ENCODE measurements at places on chromosomes 6 and 20. TPM values are rescaled to one million over a fixed set of nuclear protein-coding genes. Genes with fewer than 3 reads are reported as not detected.

- no peak for DNase-seq
- H3K4me3 ChIP-seq = no peak overlapping the region
- no peaks in the 10 kb centered on the region for H3K27me3 ChIP-seq
- no peaks in the 10 kb centered on the region for H3K4me1 ChIP-seq
Measured at GRCh38 chr20:47654370-47654769, 130.9 kb downstream of the SULF2 start.

Gene ID4
- polyA plus RNA-seq = 4.9 TPM

DNA sequence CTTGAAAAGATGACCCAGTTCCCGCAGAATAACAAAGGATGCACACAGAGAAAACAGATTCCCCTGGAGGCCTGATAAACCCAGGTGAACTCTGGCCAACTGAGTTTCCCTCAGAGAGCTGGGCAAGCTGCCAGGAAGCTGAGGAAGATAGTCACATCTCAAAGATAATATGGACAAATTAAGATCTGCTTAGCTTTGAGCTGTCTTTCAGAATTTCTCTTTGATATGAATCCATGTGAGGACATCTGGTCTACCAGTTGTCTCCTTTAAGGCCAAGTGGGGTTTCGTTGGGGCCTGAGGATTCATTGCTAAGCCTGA, 59.5 kb downstream of the ID4 start:
- no peak for DNase-seq
- no peaks in the 10 kb centered on the region for H3K27me3 ChIP-seq
- H3K4me1 ChIP-seq = no peaks in the 10 kb centered on the region
- no peak overlapping the region for H3K27ac ChIP-seq

DNA sequence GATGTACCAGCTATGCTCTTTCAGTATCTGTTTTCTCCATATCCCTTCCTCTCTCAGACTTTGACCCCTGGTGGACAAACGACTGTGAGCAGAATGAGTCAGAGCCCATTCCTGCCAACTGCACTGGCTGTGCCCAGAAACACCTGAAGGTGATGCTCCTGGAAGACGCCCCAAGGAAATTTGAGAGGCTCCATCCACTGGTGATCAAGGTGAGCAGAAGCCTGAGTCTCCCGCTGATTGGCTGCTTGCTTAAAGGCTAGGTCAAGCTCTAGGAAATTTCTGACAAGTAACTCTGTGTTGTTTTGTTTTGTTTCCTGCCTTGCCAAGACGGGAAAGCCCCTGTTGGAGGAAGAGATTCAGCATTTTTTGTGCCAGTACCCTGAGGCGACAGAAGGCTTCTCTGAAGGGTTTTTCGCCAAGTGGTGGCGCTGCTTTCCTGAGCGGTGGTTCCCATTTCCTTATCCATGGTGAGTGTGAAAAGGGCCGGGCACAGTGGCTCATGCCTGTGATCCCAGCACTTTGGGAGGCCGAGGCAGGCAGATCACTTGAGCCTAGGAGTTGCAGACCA, 28.6 kb downstream of the C6orf89 start:
- peaks cover 28% of the 10 kb centered on the region for H3K36me3 ChIP-seq
- no peaks in the 10 kb centered on the region for H3K27me3 ChIP-seq
- no peak for DNase-seq
- no peak overlapping the region for H3K27ac ChIP-seq

Gene ZSCAN9
- polyA plus RNA-seq = 13.7 TPM

- no peak for DNase-seq
- H3K27me3 ChIP-seq = no peaks in the 10 kb centered on the region
- H3K36me3 ChIP-seq = no peaks in the 10 kb centered on the region
- H3K4me1 ChIP-seq = no peaks in the 10 kb centered on the region
- H3K27ac ChIP-seq = no peak overlapping the region
- no peak overlapping the region for H3K4me3 ChIP-seq
Measured at GRCh38 chr6:71460933-71461332, 172.3 kb downstream of the OGFRL1 start.
